ENCODE measurements at places on chromosomes 16 and 17. TPM values are rescaled to one million over a fixed set of nuclear protein-coding genes. Genes with fewer than 3 reads are reported as not detected.

Gene ERAL1
- 63.7 TPM for polyA plus RNA-seq

Gene ALOX15B
- polyA plus RNA-seq, result 0.60 TPM

Gene AHSP
- polyA plus RNA-seq, result 13.2 TPM

Gene DNAAF8
- 2.9 TPM for polyA plus RNA-seq

Gene ALG1
- polyA plus RNA-seq, result 21.6 TPM

Gene ZNF624
- 10.4 TPM for polyA plus RNA-seq

Gene DNASE1L2
- polyA plus RNA-seq, result 0.95 TPM

Gene TNFRSF13B
- polyA plus RNA-seq, result not detected

Gene SYNGR3
- polyA plus RNA-seq, result 0.34 TPM

Gene CCL11
- 0.36 TPM for polyA plus RNA-seq

DNA sequence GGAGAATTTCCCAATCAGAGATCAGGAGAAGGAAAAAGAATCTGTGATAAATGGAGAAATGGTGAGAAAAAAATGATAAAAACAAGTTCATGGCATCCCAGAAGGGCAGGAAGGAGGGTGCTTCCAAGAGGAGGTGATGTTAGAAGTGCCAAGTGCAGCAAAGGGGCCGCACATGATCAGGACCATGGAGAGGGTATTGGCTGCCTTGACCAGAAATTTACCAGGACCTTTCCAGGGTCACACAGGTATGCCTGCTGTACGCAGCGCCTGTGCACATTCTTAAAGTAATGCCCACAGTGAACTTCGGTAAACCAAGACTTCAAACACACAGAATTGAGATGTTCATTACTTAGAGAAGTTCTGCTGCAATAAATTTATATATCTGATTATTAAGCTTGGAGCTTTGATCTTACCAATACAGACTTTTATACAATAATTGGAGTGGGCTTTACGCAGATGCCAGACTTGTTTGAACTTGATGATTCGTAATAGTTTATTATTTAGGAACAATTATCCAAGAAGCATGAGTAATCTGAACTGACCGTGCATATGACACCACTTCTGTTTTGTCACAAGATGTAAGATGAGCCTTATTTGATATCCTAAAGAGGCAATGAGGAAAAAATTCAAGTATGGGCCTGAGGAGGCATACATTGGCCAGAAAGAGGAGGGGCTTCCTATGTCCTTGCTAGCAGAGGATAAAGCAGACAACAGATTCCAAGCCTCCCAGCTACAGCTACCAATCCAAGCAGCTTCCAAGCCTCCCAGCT, 2.2 kb upstream of the KRT33A start:
- DNase-seq, result no peak

GRCh38 chr16:50393858-50394802, 25.3 kb upstream of the BRD7 start:
- no peak for DNase-seq

- DNase-seq, result no peak
Measured at GRCh38 chr17:61406971-61407911, 7.6 kb downstream of the TBX2 start.

DNA sequence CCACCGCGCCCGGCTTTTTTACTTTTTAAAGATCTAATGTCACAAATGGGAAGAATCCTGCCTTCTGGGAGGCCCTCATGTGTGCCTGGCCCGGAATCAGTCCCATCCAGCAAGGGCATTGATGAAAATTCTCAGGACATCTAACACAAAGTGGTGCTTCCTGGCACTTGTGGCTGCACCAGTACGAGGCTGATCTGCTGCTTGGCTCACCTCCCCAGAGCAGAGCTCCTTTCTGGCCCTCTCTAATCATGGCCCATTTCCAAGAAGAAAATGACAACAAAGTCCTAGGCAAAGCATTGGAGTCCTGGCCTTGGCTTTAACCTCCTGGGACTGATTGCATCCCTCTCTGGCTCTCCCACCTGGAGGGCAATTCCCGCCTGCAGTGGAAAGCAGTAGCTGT, 50.7 kb upstream of the SIAH1 start:
- no peak for DNase-seq

- DNase-seq, result no peak
Measured at GRCh38 chr16:47977802-47978201, 178.0 kb downstream of the ABCC12 start.

- DNase-seq, result no peak
Measured at GRCh38 chr16:31333686-31334649, 21.0 kb upstream of the ITGAX start.

- no peak for DNase-seq
Measured at GRCh38 chr17:77741109-77741508, 217.4 kb upstream of the TNRC6C start.

DNA sequence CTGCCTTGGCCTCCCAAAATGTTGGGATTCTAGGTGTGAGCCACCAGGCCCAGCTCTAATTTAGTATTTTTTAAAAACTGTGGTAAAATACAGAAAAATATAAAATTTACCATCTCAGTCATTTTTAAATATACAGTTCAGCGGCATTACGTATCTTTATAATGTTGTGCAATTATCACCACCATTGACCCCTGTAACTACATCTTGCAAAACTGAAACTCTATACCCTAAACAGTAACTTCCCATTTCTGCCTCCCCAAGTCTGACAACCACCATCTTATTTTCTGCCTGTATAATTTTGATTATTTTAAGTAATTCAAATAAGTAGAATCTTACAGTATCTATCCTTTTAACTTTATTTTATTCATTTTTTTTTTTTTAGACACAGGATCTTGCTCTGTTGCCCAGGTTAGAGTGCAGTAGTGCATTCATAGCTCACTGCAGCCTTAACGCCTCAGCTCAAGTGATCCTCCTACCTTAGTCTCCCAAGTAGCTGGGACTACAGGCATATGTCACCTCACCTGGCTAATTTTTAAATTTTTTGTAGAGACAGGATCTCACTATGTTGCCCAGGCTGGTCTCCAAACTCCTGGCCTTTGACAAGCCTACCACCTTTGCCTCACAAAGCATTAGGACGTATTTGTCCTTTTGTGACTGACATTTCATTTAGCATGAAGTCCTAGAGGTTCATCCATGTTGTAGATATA, 10.9 kb upstream of the GGA2 start:
- DNase-seq, result no peak

Data from left lung (tissue), 14 donors.